Activated naive CD8-positive, alpha-beta T cell treated with anti-CD3 and anti-CD28 coated beads for 36 hours (primary cell): ENCODE measurements at places on chromosomes 2 and 18. TPM values are rescaled to one million over a fixed set of nuclear protein-coding genes. Genes with fewer than 3 reads are reported as not detected.

DNA sequence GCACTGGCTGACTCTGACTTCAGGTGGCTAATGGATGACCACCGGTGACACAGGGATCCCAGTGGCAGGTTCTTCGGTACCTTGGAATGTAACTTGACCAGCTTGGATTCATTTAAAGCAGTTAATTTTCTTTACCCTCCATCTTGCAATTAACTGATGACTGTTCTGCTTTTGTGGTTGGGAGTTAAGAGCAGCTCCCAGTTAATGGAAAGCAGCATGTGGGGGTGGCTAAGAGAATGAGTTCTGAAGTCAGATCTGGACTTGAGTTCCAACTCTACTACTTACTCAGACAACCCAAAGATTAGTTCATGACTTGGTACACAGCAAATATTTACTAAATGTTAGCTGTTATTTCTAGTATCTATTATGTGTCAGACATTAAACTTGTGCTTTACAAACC is 58.5 kb downstream of the FAM228A start:
- DNase-seq: no peak
- H3K36me3 ChIP-seq: no peaks in the 10 kb centered on the region
- no peaks in the 10 kb centered on the region for H3K4me1 ChIP-seq

The HOXD9 gene
- total RNA-seq: not detected

DNA sequence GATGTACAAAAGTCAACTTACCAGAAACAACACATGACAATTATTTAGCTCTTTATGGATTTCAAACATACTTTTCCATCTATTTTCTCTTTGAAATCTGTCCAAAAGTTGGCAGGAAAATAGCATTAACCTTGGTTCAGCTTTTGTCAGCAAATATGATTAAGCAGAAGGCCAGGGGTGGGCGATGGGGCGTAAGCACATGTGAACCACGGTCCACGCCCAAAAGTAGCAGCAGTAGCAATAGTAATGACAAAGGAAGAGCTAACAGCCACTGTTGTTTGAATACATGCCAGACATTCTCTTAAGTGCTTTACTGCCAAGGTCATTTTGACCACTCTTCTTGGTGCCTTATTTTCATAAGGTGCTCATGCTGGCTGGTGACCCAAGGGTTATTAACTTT is 73.5 kb downstream of the ANTXR1 start:
- H3K4me1 ChIP-seq: peaks cover 2% of the 10 kb centered on the region
- no peaks in the 10 kb centered on the region for H3K36me3 ChIP-seq
- H3K27ac ChIP-seq: no peak overlapping the region
- DNase-seq: no peak
- peaks cover 35% of the 10 kb centered on the region for H3K27me3 ChIP-seq

DNA sequence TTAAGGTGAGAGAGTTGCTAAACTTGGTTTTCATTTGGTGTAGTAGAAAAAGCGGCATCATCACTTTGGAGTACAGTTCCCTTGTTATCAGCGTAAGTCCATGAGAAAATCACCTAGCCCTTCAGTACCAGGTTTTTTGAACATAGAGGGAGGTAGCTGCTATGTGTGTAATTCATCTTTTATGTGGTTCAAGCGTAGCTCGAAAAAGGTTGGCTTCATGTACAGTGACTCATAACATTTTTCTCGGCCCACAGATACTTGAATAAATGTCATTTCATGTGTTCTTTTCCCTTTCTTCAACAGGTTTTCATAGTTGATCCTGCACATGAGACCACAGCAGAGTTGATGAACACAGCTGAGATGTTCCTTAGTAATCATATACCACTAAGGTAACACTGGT is 43.6 kb downstream of the UGGT1 start:
- H3K4me3 ChIP-seq: no peak overlapping the region
- peaks cover 47% of the 10 kb centered on the region for H3K36me3 ChIP-seq
- no peak overlapping the region for H3K27ac ChIP-seq

The GPR35 gene
- total RNA-seq: 7.8 TPM

The SAG gene
- 0.31 TPM for total RNA-seq

GRCh38 chr2:37456479-37456878 is 112.0 kb downstream of the QPCT start:
- H3K36me3 ChIP-seq: no peaks in the 10 kb centered on the region
- peaks cover 43% of the 10 kb centered on the region for H3K4me1 ChIP-seq
- peak overlapping the region; percentile 60 for H3K27ac ChIP-seq
- no peak overlapping the region for H3K4me3 ChIP-seq
- H3K27me3 ChIP-seq: no peaks in the 10 kb centered on the region
- DNase-seq: peak; percentile 2

The ACMSD gene
- total RNA-seq: not detected

The SLC39A6 gene
- total RNA-seq: 30.9 TPM

DNA sequence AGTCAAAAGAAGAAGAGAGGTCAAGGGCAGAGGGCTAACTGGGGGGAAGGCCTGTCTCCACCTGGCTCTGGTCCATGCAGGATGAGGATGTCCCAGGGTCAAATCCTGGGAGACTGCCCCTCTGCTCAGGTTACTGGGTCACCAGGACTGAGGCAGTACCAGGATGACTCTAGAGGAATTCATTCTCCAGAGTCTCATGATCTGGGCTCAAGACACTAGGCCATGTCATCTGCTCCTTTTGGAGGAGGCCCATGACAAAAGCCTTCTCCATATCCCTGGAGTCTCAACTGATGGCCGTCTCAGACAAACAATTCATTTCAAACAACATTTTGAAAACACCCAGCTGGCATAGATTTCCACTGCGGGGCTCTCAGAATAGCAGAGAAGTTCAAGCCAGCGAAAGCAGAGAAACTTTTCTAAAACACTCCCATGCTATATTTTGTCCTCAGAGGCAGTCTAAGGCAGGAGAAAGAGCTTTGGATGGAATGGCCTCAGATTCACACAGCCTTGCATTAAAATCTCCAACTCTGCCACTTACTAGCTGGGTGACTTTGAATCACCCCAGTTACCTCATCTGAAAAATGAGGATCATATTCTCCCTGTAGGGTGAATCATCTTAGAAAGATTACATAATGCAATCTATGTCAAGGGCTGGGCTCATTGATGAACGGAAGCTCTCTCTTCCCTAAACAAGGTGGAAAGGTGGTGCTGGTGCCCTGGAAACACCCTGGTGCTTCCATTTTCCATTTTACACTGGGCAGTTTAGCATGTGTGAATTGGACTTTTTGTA is 48.8 kb upstream of the LCLAT1 start:
- H3K36me3 ChIP-seq: no peaks in the 10 kb centered on the region
- no peak overlapping the region for H3K27ac ChIP-seq
- H3K27me3 ChIP-seq: no peaks in the 10 kb centered on the region
- no peak for DNase-seq
- H3K4me1 ChIP-seq: no peaks in the 10 kb centered on the region
- H3K4me3 ChIP-seq: no peak overlapping the region

GRCh38 chr2:159030674-159031380 is 62.4 kb downstream of the TANC1 start:
- H3K27ac ChIP-seq: no peak overlapping the region
- no peaks in the 10 kb centered on the region for H3K4me1 ChIP-seq
- no peak overlapping the region for H3K4me3 ChIP-seq
- no peak for DNase-seq
- H3K36me3 ChIP-seq: no peaks in the 10 kb centered on the region

GRCh38 chr2:168176402-168176801 is 71.0 kb downstream of the STK39 start:
- no peaks in the 10 kb centered on the region for H3K27me3 ChIP-seq
- H3K27ac ChIP-seq: no peak overlapping the region
- DNase-seq: no peak
- peaks cover 29% of the 10 kb centered on the region for H3K4me1 ChIP-seq

The LOXHD1 gene
- total RNA-seq: 0.12 TPM

- H3K27ac ChIP-seq: no peak overlapping the region
- no peaks in the 10 kb centered on the region for H3K27me3 ChIP-seq
- no peak for DNase-seq
- H3K4me1 ChIP-seq: no peaks in the 10 kb centered on the region
- no peaks in the 10 kb centered on the region for H3K36me3 ChIP-seq
Observed at GRCh38 chr2:106931717-106932335, 45.9 kb upstream of the ST6GAL2 start.

- peaks cover 1% of the 10 kb centered on the region for H3K27me3 ChIP-seq
- no peak overlapping the region for H3K27ac ChIP-seq
- no peaks in the 10 kb centered on the region for H3K36me3 ChIP-seq
- no peak for DNase-seq
- peaks cover 1% of the 10 kb centered on the region for H3K4me1 ChIP-seq
Observed at GRCh38 chr2:36819095-36819711, 122.7 kb downstream of the VIT start.

- no peak overlapping the region for H3K4me3 ChIP-seq
- DNase-seq: no peak
- H3K27me3 ChIP-seq: no peaks in the 10 kb centered on the region
- no peak overlapping the region for H3K27ac ChIP-seq
- peaks cover 1% of the 10 kb centered on the region for H3K36me3 ChIP-seq
- H3K4me1 ChIP-seq: peaks cover 30% of the 10 kb centered on the region
Observed at GRCh38 chr18:23883277-23883790, 131.2 kb upstream of the TTC39C start.

DNA sequence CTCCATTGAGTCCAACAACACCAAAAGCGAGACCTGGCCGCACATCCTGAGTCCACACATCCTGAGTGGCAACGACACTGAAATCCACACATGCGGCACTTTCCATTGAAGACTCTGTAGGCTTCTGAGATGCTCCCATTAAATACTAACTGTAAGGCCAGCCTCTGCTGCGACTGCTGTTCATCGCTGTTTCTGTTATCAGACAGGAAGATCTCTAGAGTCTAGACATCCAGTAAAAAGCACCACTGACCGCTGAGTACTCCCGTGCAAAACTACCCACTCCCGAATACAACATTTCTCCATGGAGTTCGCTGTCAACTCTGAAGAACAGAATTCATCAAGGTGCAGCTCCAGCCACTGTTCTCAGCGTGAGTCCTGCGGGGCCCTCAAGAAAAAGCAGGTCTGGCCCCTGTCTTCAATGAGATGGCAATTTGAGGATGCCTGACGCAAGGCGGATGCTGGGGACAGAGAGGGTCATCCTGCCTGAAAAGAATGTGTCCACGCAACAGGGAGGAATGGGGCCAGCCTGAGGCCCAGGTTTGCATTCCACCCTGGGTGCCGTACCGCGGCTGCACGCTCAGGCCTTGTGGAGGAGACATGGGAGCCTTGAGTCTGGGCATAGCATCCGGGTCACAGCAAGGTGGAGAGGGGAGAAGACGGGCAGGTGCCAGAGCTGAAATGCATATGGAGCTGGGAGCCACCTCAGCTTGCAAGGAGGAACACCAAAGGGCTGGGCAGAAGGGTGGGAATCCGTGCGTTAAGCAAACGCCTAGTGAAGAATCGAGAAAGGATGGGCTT is 61.9 kb downstream of the ZNF516 start:
- peaks cover 3% of the 10 kb centered on the region for H3K36me3 ChIP-seq
- peaks cover 25% of the 10 kb centered on the region for H3K4me1 ChIP-seq
- H3K4me3 ChIP-seq: no peak overlapping the region

The PDE1A gene
- total RNA-seq: not detected

GRCh38 chr2:234285541-234285940 is 211.3 kb downstream of the ARL4C start:
- no peak overlapping the region for H3K4me3 ChIP-seq
- H3K4me1 ChIP-seq: peaks cover 50% of the 10 kb centered on the region
- H3K27me3 ChIP-seq: no peaks in the 10 kb centered on the region
- H3K27ac ChIP-seq: no peak overlapping the region
- peaks cover 17% of the 10 kb centered on the region for H3K36me3 ChIP-seq
- DNase-seq: no peak

DNA sequence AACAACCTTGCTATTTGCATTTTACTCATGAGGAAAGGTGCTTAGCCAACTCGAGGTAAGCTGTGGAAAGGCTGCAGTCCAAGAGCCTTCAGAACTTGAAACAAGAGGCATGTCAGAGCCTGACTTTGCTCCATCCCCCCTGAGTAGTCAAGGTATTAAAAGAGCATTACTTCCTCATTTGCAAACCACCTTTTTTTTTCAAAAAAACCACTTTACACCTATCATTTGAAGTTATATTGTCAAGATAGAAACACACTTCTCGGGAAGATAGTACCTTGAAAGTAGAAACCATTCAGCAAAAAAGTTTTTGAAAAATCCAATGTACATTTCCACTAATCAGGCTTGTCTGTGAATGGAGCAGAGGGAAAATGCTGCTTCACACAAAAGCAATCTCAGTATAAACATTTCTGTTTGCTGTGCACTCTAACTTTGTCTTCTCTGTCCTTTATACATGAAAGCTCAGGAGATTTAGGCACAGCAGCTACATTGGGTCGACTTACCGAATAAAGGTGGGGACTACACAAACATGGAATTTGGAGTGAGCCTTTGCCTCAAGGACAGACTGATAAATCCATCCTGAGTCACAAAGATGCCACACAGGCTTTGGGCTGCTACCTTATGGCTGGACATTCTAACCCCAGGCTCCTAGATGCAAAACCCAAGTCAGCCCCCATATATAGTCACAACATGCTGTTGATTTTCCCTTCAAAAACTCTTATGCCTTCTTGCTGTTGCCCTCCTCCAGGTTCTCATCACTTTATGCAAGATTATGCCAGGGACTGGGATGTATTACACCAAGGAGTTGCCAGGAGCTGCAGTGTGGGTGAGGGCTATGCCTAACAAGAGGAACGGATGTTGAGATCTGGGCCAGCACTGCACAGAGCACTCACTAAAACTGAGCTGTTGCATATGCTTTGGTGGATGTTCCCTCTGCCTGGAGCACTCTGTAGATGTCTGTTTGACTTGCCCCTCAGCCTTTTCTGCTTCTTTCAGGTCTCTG is 41.4 kb upstream of the EML4 start:
- peak overlapping the region; percentile 82 for H3K27ac ChIP-seq
- no peaks in the 10 kb centered on the region for H3K27me3 ChIP-seq
- H3K36me3 ChIP-seq: no peaks in the 10 kb centered on the region
- peaks cover 82% of the 10 kb centered on the region for H3K4me1 ChIP-seq
